Foreskin melanocyte (primary cell): ENCODE measurements at places on chromosomes 12 and 14.

GRCh38 chr12:4037747-4038312 is 164.6 kb upstream of the PARP11 start:
- no peak for DNase-seq

- DNase-seq: no peak
Observed at GRCh38 chr12:114913871-114914801, 230.2 kb upstream of the TBX3 start.

DNA sequence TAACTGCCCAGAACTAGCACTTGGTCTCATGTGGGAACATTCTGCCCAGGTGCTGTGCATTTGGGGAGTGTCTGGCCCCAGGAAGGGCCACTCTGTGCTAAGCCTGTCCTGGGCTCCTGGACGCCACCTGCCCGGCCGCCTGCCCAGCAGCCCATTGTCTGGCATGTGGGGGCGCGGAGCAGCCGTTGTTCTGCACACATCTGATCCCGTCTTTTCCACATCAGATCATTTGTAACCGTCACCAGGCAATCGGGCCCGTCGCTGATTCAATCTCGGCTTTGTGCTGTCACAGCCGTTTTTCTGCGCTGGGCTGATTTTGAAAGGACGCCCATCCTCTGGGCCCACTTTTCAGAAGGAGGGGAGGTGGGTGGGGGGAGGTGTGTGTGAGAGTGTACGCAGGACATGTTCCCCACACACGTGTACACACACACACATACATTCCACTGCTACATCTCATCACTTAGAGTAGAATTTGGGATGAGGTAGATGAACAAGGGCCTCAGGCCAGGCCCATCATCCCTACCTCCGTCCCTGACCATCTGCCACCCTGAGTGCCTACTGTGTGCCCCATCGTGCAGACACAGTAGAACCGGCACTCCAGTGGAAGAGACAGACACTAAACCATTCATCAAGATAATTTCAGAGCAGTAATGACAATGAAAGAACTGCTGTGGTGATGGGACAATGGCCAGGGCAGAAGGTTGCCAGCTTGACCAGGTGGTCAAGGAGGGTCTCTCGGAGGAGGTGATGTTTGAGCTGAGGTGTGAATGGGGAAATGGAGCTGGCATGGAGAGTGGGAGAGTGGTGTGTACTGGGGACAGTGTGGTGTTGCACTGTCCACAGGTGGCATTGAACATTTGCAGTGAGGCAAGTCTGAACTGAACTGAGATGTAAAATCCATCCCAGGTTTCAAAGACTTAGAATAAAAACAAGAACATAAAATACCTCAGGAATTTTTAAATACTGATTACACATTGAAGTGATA is 19.0 kb downstream of the FAM222A start:
- no peak for DNase-seq

- no peak for DNase-seq
Observed at GRCh38 chr14:99936738-99937474, 128.3 kb upstream of the EVL start.

DNA sequence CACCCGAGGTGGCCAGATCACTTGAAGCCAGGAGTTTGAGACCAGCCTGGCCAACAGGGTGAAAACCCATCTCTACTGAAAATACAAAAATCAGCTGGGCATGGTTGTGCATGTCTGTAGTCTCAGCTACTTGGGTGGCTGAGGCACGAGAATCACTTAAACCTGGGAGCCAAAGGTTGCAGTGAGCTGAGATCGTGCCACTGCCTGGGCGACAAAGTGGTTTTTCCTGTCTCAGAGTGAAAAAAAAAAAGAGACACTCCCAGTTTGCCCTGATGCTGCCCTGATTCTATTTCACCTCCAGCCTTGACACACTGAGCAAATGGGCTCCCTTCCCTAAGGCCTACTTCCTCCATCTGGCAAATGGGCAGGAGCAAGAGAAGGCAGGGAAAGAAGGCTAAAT is 28.5 kb upstream of the PLEK2 start:
- DNase-seq: no peak

DNA sequence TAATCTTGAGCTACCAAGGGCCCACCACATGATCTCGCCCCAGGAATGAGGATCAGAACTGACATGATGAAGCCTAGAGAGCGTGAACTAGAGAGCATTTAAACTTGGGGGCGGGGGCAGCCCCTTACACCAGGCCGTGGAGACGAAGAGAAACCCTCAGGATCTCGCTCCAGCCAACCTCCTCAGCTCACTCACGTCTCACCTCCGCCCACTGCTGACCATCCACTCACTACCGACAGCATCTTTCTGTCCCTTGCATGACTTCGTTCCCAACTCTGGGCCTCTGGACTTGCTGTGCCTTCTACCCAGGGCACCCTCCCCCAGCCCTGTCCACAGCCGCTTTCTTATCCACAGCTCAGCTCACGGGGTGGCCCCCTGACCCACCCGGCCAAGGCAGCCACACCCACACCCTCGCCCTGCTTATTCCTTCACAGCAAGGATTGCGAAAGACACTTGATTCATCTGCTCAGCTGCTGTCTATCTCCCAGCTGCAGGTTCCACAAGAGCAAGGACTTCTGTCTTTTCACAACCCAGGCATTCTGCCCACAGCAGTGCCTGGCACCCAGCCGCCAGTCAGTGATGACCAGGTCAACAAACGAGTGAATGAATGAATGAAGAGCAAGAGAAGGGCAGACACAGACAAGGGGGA is 6.4 kb downstream of the STX2 start:
- DNase-seq: no peak

- DNase-seq: no peak
Observed at GRCh38 chr12:11859705-11860425, 210.4 kb downstream of the ETV6 start.

DNA sequence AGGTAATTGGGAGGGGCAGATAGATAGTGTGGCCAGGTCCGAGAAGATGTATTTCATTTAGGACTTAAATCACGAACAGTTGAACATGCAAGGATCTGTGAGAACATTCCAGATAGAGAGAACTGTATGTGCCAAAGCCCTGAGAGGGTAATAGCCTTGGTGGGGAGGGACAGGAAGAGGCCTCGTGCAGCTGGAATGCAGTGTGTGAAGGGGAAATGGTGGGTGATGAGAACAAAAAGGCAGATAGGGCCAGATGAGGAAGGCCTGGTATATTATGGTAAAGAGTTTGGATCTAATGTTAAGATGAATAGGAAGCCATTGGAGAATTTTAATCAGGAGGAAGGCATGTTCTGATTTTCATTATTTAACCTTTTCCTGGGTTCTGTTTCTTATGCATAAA is 136.3 kb downstream of the TPH2 start:
- no peak for DNase-seq

- peak; percentile 79 for DNase-seq
Observed at GRCh38 chr12:124727264-124727800, 136.3 kb downstream of the SCARB1 start.

DNA sequence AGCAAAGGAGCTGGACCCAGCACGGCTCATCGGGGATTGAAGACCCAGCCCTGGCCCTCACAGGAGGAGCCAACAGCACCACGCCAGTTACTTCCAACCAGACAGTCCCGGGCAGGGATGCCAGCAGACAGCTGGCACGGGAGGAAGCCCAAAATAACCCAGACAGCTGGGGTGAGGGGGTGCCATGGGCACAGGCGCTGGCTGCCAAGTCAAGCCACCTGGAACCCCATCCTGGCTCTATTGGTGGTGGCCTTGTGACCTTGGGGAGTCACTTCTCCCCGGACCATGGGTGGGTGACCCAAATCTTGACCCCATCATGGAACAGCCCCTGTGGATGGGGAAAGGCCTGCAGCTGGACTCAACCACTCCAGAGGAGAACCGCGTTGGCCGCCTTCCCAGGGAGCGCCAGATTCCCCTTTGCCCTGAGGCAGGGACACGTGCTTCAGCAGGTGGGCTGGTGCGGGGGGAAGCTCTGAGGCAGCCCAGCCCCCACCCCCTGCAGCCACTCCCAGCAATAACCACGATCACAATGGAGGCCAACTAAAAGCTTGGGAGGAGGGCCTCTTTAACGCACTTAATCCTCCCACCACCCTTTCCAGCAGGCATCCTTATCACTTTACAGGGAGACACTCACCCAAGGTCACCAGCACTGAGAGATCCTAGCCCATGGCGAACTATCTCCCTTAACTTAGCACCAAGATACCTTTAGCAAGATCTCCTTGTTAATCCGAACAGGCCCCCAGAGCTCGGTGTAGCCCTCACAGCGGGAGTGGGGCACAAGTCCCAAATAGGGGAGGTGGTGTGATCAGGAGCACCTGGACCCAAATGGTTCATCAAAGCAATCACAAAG is 4.7 kb upstream of the RHOF start:
- peak; percentile 37 for DNase-seq

DNA sequence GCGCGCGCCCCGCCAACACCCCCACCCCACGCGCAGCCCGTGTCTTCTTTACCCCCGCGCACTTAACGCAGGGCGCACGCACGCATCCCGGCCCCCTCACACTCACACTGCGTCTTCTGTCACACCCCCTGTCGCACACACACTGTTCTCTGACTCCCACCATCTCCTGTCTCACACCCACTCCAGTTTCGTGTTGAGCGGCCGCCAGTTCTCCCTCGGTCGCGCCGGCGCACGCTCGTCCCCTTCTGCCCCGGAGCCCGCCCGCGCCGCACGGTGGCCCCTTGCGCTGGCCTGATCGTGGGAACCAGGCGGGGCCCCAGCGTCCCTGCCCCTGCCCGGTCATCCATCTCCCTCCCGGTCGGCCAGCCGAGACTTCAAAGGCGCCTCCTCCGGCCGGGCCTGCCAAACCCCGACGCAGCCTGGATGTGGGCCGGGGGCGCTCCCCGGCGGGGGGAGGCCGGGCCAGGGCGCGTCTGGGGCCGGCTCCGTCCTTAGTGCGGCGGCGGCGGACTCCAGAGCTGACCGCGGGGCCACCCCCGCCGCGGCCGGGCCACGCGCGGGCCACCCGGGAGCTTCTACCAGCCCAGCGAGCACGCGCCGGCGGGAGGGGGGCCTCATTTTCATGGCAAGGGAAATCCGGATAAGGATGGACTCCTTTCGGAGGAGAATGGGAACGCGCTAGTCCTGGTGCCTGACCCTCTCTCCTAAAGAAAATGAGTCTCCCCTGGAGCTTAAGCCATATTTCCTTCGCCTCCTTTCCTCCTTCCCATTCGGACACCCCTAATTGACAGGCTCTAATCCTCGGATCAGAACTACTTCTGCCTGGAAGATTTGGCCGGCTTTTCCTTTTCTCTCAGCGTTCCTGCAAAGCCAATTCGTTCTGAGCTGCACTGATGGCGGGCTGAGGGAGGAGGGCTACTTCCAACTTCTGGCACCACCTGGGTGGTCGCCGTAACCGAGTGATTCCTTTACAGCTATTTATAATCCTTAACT is 82.0 kb upstream of the HMGA2 start:
- DNase-seq: no peak

- no peak for DNase-seq
Observed at GRCh38 chr12:26705851-26706250, 127.1 kb downstream of the ITPR2 start.

DNA sequence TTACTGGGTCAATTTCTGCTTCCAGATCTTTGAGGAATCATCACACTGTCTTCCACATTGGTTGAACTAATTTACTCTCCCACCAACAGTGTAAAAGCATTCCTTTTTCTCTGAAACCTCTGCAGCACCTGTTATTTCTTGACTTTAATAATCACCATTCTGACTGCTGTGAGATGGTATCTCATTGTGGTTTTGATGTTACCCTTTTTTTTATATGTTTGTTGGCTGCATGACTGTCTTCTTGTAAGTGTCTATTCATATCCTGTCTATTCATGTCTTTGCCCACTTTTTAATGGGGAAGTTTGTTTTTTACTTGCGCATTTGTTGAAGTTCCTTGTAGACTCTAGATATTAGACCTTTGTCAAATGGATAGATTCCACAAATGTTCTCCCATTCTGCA is 324.9 kb downstream of the NAV3 start:
- no peak for DNase-seq

- no peak for DNase-seq
Observed at GRCh38 chr12:47576289-47576945, 129.4 kb downstream of the RPAP3 start.

- no peak for DNase-seq
Observed at GRCh38 chr14:36514278-36515104, 5.5 kb downstream of the NKX2-1 start.

DNA sequence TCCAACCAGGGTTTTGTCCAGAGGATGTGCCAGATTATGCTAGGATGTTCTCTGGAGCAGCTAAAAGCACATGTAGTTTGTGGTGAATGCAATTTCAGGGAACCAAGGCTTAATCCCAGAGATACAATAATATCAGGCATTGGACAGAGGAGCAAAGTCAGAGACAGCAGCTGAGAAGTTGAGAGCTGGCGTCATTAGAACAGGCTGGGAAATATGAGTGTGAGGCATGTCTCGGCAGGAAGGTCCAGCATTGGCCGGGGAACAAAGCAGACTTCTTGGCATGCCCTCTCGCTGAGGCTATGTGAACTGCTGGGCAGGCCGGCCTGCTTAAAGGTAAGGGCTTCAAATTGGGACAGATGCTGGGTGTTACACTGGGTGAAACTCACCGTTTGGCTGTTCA is 125.4 kb downstream of the CAND1 start:
- no peak for DNase-seq
